ENCODE measurements at places on chromosomes 6 and 20.

DNA sequence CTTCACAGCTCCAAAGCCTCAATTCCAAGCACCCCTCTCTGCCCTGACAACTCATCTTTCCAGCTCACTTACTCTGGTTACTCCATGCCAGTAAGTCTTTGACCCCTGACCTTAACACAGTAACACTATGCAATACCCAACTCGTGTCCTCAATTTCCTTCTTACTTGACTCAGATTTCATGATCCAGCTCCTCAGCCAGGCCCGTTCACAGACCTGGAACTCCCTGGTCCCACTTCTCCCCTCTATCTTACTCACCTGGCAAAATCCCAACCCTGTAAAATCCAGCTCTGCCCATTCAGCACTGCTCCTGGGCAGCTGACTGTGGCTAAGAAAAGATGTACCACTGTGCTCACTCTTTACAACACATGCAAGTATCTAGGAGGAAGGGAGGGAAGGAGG, 7.9 kb downstream of the GNL1 start:
- no peak for DNase-seq

GRCh38 chr20:57397693-57398108, 6.5 kb downstream of the RBM38 start:
- DNase-seq: peak; percentile 69

- peak; percentile 74 for DNase-seq
Measured at GRCh38 chr6:12289365-12289919, 719 bp upstream of the EDN1 start.

GRCh38 chr20:32352121-32352720, 5.9 kb upstream of the ASXL1 start:
- no peak for DNase-seq

DNA sequence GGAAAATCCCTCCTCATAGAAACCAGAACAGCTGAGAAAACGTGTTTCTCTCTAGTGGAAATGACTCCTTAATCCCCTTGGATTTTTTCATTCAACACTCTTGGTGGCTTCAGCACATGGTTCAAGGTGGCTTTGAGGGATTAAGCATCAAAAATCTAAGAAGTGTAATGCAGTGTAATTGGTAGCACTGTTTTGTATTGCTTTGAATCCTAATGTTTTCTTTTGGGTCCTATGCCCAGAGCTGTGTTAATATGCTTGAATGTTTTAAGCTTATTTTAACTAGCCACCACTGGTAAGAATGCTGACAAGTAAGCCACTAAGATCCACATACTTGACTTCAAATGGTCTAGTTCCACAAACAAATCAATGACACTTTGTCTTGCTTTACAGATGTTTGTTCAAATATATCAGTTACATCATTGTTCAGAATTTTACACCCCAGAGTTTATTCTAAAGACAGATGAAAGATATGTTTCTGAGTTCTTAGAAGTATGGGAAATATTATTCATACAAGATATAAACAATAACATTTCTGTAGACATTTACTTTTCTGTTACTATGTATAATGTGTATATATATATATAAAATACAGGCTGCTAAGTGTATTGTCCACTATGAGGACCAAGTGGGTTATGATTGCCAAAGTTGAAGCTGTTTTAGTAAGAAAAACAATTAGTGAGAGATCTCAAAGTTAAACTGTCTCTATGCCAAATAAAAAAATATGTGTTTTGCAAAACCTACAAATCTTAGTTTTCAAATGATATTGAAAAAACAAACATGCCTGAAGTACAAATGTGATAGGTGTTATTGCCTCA, 220.8 kb downstream of the OGFRL1 start:
- DNase-seq: no peak

DNA sequence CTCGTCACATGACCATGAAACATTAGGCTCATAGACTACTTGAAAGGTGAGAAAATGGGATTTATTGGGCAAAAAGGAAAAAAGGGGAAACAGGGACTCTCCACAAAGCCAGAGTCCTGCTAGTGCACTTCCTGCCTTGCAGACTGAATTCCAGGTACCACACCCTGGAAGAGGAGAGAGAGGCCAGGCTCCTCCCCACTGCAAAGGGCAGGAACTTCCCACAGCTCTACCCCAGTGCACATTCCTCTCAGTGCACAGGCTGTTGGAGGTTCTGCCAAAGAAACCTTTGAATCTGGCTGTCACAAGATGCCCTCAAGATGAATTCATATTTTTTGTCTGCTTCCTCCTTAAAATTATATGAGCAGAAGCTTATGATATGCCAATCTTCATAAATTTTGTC, 920.4 kb upstream of the GJE1 start:
- no peak for DNase-seq

- DNase-seq: no peak
Measured at GRCh38 chr20:47982574-47983360, 197.5 kb upstream of the SULF2 start.

GRCh38 chr6:36656441-36656840, 22.1 kb upstream of the CDKN1A start:
- DNase-seq: no peak

GRCh38 chr20:62362991-62363919, 3.9 kb downstream of the LAMA5 start:
- DNase-seq: no peak

DNA sequence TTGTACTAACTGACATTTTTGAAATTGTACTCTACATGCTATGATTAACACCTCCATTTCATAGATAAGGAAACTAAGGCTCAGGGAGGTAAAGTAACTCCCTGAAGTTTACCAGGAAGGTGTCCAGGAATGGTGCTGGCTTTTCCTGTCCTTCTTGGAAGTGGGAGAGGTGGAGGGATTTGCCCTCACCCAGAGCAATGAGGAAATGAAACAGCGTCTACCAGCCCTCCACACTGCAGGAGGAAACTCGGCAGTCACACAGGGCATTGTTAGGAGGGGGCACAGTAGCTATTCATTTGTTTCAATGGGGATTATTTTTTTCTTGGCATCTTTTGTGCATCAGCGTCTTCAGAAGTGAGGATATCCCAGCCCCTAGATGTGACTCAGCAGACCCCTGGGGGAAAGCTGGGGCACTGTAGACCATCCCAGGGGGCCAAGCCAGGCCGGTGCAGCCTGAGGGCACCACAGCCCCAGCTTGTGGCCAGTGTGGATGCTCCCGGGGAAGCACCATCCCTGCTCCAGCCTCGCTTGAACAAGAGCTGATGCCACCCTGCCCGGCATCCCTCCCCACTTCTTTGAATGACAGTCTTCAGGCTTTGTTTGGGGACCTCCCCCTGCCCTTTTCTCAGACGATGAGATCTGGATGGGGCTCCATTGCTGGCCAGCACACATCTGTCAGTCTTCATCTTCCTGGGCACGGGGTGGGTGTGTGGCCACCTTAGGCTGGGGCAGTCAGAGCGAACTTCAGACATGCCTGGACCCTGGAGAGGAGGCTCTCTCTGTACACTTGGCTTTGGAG, 224.4 kb upstream of the PMEPA1 start:
- DNase-seq: no peak

DNA sequence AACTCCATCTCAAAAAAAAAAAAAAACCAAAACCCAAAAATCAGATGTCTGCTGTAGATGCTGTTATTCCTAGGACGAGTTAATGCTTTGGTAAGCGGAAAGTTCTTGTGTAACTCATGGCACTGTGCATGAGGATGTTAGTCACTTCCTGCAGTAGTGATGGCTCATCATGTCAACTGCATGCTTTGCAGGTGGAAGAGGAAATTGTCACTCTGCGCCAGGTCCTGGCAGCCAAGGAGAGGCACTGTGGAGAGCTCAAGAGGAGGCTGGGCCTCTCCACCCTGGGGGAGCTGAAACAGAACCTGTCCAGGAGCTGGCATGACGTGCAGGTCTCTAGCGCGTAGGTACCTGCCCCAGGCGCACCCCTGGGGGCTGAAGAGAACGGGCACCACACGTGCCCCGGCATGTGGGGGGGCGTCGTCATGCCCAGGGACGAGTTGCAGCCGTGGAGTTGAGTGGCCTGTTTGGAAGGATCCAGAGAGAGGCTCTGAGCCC, 8.5 kb downstream of the TPD52L2 start:
- peak; percentile 60 for DNase-seq

GRCh38 chr6:52124126-52125121, 37.0 kb upstream of the PKHD1 start:
- no peak for DNase-seq

DNA sequence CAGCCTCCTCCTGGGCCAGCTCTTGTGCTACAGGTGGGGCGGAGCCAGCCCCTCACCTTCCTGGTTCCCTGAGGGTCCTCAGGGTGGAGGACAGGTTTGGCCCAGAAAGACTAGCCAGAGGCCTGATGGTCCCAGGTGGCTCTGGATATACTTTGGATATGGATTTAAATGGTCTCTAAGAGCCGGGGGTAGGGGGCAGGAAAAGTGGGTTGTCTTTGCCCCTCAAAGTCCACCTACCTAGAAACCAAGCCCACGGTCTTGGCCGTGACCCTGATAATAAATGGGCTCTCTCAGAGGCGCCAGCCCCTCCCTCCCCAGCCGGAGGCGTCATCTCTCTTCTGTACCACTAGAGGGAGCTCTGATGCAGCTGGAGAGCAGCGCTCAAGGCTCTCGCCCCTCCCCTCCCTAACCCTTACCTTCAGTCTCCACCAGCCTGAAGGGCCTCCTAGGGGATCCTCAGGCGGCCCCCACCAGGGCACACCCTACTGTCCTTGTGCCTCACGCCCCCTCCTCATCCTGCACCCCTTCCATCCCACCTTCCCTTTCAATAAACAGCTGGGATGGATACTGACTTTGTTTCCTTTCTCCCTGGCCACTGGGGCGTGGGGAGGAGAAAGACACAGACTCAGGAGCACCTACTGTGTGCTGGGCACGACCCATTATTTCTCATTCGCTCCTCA, 7.5 kb downstream of the NRSN2 start:
- peak; percentile 88 for DNase-seq

- DNase-seq: no peak
Measured at GRCh38 chr6:43717389-43717788, 29.8 kb upstream of the MRPS18A start.

DNA sequence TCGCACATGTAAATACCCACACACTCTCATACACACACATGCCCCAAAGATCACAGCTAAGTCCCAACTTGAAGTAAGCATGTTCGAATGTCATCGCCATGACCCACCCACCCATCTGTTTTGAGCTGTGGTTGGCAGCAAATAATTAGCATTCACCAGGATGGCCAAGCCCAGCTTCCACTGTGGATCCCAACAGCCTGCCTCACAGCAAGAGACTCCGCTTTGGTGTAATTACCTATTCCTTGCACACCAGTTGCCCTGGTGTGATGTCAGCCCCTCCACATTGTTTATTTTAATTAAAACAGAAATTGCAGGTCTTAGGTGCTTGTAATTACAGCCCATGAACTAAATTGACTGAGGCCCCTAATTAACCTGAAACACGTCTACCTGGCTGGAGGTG, 81.1 kb downstream of the MAFB start:
- no peak for DNase-seq

DNA sequence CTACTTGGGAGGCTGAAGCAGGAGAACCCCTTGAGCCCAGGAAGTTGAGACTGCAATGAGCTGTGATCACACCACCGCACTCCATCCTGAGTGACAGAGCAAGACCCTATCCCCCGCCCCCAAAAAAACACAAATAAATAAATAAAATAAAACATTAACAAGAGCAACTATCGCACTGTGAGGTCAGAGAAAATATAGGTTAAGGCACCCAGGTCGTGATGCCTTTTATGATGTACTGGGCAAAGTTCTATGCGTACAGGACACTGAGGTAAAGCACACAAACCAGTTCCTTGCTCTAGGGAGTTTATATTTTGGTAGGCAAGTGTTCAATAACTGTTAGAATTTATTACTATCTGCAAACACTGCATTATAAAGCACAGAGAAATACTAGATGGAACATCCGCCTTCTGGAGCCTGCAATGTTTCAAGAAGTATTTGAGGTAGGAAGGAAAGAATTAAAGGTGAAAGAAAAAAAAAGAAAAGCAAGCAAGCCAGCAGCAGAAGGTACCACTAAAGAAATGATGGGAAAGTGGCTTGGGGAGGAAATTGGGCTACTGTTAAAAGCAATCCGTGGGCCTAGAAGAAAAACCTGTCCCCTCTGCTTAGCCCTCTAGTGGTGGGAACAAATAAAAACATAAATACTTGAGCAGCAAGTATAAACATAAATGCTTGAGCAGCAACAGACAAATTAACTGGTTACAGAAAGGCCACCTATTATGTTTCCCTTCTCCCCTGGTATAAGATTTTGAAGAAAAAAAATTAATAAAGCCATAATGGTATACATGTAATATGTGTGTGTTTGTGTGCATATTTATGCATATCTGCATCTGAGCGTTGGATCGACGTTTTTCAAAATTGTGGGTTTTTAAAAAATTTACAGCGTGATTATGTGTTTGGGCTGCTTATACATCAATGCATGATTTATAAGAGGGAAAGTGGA, 128.0 kb downstream of the PHACTR1 start:
- DNase-seq: no peak

DNA sequence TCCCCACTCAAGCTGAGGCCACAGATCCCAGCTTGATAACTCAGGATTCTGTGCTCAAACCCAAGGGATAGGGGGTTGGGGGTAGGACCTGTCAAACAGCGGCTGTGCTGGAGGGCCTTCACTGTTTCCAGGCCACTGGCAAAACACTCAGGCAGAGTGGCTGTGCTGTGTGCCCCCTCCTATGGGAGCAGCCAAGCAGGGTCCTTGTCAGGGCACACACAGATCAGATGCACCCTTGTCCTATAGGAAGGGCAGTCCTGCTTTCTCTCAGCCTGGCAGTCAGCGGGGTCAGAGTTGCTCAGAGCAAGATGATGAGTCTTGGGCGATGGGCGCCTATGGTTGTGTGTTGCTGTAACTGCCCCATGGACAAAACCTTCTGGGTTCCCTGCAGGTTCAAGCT, 554.8 kb downstream of the TBC1D32 start:
- DNase-seq: no peak

GRCh38 chr6:26230351-26230750, 134.6 kb upstream of the BTN3A2 start:
- no peak for DNase-seq

- no peak for DNase-seq
Measured at GRCh38 chr6:70864401-70864800, 92.5 kb downstream of the B3GAT2 start.
